A549 treated with ZK216348 at 1 μM for 4 hours (cell line): ENCODE measurements at places on chromosomes 16 and 17. TPM values are rescaled to one million over a fixed set of nuclear protein-coding genes. Genes with fewer than 3 reads are reported as not detected.

The CDK10 gene
- 36.7 to 66.1 TPM (median 44.0 TPM) in 5 replicates for total RNA-seq

The ARL17A gene
- total RNA-seq: 4.1 to 5.9 TPM (median 4.9 TPM) in 5 replicates

The CCL4L2 gene
- not detected in 5 replicates for total RNA-seq

The ASGR2 gene
- 0.17 TPM in 1 of 5 replicates, not detected in the others for total RNA-seq

The LITAFD gene
- not detected in 5 replicates for total RNA-seq

The IL17C gene
- total RNA-seq: not detected in 5 replicates

The TBC1D3 gene
- not detected in 5 replicates for total RNA-seq

The SBK1 gene
- 0.17 to 0.45 TPM (median 0.35 TPM) in 5 replicates for total RNA-seq
